Karpas-422 (cell line): ENCODE measurements at places on chromosomes 5 and 9. TPM values are rescaled to one million over a fixed set of nuclear protein-coding genes. Genes with fewer than 3 reads are reported as not detected.

IFNA7 gene
- not detected in 2 replicates for total RNA-seq

NRARP gene
- total RNA-seq: 1.4 and 1.8 TPM in 2 replicates

DNA sequence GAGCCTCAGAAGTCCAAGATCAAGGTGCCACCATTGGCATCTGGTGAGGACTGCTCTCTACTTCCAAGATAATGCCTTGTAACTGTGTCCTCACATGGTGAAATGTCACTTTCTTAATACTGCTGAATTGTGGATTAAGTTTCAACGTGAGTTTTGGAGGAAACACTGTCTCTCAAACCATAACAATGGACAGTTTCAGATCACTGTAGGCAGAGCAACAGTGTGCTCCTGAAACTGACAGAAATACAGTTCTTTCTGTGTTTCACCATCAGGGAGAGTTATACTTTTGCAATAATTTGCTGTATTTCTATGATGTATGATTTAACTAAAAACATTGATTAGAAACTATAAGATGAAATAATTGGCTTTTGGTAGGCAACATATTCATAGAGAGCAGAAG lies 1780.5 kb upstream of the CDH6 start:
- no peak for DNase-seq

GRCh38 chr5:38434966-38435705 lies 121.3 kb downstream of the LIFR start:
- no peak for DNase-seq

DNA sequence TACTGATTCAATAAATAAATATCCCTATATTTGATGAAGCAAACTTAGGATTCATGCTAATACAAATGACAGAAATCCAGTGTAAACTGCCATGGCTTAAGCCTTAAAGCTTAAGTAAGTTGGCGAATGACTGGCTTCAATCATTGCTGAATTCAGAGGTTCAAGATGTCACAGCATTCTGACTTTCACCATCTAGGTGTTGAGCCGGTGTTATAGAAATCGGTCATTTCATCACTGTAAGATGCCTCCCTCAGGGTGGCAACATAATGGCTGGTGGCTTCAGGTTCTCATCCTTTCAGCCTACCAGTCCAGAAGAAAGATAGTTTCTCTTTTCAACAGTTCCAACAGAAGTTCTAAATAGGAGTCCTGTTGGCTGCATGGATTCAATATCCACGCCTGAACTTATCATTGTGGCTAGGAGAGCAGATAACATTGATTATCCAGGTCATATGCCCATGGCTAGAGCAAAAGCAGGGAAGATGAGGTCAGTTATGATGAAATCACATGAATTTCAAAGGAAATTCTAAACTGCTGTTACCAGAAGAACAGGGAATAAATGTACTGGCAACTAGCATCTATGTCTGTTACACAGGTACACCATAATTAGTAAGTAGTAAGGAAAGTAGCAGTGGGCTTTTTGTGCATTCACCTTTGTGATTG lies 364.3 kb downstream of the ARRDC3 start:
- no peak for DNase-seq

DNA sequence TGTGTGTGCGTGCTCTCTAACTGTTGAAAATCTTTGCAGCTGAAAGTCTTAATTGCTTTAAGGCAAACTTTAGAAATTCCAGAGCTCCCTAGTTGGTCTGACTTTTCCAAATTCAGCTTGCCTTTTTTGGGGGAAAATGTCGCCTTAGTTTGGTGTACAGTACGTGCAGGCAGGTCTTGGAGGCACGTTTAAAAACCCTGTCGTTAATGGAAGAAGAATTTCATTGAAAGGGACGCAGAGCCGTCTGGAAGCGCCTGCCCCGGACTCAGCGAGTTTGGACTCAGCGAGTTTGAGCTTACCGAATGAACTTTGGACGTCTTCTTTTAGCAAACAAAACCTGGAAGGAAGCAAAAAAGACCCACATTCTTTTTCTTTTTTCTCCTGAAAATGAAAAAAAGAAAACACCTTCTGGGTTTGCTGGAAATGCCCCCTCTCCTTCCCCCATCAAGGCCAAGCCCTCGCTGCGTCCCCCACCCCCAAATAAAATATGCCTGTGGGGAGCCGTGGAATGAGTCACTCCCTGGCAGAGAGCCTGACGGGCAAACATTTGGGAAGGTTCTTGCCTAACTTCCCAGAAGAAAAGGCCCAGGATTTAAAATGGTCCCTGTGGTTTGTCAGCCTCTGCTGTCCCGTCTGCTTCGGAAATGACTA lies 1.5 kb downstream of the NEK6 start:
- DNase-seq: peak; percentile 78

DNA sequence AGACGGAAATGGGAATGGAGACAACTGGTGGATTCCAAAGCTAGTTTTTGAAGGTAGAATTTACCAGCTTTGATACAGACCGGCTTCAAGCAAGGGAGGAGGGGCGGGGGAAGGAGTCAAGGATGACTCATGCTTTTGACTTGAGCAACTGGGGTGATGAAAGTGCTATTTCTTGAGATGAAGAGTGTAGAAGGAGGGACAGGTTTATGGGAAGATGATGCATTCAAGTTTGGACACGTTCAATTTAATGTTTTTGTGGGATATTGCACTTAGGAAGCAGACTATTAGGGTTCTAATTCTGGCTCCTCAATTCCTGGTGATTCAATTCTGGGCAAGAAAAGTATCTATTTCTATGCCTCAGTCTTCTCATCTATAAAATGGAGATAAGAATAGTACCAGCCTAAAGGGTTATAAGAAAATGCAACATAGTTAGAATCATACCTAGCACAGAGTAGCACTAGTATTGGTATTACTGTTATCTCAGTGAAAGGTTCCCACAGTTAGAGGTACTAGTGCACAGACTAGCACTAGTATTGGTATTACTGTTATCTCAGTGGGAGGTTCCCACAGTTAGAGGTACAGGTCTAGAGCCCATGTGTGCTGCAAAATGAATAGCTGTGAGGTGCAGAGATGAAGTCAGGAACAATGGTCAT lies 4.6 kb downstream of the NIPAL4 start:
- no peak for DNase-seq
